ENCODE measurements at places on chromosomes 6 and 20.

DNA sequence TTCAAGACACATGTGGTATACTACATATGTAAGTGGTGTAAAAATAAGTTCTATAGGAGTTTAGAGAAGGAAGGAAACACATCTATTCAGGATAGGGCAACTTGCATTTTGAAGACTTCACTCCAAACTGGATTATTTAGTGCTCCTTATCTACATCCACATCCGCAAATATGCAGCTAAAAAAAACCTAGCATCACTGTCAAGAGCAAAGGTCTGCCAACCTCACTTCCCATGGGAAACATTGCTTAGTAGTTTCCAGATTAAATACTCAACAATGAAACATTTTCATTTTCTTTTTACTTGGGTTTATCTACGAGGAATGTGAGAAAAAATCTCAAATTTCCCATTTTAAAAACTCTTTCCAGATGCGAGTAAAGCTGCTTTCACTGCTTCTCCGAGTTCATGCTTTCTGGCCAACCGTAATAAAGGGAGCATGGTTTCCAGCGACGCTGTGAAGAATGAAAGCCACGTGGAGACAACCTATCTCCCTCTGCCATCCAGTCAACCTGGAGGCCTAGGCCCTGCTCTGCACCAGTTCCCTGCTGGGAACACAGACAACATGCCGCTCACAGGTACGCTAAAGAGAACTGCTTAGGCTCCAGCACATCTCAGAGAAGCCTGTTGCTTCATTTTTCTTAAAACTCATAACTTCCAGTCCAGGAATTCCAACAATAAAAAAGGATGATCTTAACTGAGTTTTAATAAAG, 48.2 kb downstream of the RFX6 start:
- no peak for DNase-seq

DNA sequence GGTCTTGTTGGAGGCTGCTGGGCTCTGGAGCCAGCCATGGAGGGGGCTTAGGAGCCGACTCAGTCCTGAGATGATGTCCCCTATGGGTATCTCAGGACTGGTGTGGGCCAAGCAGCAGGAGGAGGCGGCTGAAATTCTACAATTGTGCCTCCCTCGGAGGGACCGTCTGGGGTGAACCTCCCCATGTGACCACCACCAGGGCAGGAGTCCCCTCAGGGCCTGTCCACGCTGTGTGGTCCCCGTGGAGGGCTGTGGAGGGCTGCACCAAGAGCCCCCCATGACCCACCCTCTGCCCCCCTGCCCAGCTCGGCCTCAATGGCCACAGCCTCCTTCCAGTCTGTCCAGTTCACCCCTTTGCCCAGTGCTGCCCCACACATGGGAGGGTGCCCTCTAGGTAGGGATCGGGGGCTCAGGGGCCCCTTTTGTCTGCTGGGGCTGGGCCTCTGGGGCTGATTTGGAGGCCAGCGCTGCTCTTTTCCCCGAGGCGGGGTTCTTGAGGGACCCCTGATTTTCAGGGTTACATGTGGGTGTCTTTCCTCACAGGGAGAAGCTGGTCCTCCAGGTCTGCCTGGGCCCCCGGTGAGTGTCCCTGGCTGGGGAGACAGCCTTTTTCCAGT, 1.2 kb downstream of the COL9A3 start:
- no peak for DNase-seq

DNA sequence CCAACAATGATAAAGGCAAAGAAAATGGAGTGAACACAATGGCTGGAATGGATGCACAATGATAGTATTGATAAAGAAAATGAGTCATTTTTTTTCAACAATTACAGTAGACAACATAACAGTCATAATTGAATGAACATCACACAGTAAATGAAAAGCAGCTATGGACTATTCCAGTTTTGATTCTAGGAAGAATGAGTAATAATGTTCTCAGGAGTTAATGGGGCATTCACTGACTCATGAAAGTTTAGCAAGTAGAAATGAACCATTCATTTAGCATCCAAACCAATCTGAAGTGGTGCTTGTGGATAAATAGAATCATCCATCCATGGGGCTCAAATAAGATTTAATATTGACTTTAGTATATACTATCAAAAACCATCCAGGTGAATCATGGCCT, 1029.5 kb upstream of the GJE1 start:
- DNase-seq: peak; percentile 5

- no peak for DNase-seq
Measured at GRCh38 chr20:5160882-5161281, 34.1 kb downstream of the CDS2 start.

- DNase-seq: no peak
Measured at GRCh38 chr6:166202321-166202733, 34.7 kb upstream of the TBXT start.

- peak; percentile 52 for DNase-seq
Measured at GRCh38 chr20:33753763-33754162, 22.0 kb downstream of the ZNF341 start.

DNA sequence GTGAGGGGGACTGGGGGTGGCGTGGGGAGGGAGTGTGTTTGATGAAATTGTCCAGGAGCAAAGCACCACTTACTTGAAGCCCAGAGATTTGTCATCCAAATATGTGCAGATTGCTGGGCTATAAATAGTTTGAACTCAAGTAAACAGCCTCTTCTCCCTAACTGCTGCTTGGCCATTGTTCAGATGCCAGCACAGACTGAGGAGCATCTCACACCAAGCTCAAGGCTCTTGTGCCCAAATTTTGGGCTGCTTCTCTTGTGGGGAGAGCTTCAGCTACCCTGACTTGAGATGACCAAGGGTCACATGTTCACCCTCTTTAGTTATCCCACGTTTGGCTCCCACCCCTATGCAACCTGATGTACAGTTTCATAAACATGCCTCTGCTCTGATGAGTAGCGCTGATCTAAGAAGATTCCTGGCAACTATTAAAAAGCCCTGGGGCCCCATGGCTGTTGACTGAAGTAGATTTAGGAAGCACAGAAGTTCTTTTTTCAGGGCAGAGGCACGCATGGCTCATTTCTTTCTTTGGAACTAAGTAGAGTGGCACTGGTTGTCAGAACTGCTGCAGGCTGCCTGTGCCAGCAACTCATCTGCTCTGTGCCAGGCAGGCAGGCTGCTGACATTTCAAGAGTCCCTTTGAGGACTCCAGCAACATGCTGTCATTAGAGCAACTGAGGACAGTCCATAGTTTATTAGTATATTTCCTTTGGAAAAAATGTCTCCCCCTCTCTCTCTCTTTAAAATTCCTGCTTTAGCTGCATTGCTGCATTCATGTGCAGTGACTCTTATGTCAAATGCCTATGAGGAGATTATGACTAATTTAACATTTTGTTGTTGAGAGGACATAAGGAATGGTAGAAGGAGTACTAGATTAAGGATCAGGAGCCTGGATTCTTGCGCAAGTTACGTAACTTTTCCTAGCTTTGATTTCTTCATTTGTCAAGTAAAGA, 9.6 kb upstream of the PKIG start:
- peak; percentile 58 for DNase-seq

- no peak for DNase-seq
Measured at GRCh38 chr20:50216543-50217206, 26.0 kb downstream of the CEBPB start.

DNA sequence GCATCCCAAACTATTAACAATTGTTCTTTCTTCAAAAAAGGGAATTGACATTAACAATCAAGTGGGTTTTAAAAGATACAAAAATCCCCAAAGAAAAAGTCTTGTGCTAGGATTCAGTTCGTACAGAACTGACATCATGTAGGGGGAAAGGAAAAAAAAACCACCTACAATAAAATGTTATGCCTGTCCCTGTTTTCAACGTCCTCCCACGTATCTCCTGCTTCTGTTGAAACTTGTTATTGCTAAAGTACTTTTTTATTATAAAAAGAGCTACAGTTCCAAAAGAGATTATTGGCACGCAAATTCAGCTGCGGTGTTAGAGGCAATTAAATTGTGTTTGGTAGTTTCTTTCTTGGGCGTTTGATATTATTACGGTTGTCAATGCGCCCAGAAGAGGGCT, 102.8 kb upstream of the PHACTR1 start:
- no peak for DNase-seq

- DNase-seq: no peak
Measured at GRCh38 chr20:3459881-3460307, 10.9 kb upstream of the ATRN start.

DNA sequence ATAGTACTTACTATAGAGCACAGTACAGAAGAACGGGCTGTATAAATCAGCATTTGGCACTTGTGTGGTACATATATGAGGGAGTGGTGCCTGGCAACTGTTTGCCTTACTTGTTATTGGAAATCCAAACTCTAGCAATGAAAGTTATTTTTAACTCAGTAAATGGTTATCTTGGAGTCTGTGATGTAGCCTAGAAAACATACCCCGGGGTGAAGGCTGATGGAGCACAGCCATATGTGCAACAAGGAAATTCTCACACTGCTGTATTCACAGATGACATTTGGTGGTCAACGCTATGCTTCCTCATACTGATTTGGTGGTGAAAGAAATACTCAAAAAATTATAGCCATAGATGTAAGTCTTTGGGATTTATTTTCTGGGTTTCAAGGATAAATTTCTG, 807.5 kb upstream of the FLRT3 start:
- no peak for DNase-seq

DNA sequence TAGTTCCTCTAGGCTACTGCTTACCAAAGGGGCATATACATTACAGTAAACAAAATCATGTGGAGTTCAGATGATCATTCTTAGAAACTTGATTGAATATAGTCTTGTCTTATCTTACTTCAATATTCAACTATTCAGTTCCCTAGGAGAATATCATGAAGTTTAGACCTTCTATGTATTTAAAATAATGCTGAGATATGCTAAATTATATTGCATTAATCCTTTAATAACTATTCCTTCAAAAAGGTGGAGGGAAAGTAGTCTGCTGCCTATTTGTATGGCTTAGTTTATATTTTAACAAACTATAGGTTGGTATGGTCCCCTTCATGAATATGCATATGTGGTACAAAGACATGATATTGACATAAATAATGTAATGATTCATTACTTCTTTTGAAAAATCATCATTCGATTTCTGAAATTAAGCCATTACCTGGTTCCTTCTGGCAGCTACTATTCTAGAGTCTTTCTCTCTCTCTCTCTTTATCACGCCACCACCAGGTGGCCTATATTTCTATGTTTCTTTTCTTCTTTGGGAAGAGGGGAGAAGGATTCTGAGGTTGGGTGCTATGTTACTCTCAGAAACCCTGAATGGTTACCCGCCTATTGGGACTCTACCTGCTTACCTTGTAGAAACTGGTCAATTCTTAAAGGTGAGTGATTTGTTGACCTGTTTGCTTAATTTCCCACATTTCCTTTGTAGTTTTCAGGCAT, 855.8 kb downstream of the HACE1 start:
- no peak for DNase-seq

- peak; percentile 10 for DNase-seq
Measured at GRCh38 chr20:52529826-52530225, 338.2 kb upstream of the ZFP64 start.

DNA sequence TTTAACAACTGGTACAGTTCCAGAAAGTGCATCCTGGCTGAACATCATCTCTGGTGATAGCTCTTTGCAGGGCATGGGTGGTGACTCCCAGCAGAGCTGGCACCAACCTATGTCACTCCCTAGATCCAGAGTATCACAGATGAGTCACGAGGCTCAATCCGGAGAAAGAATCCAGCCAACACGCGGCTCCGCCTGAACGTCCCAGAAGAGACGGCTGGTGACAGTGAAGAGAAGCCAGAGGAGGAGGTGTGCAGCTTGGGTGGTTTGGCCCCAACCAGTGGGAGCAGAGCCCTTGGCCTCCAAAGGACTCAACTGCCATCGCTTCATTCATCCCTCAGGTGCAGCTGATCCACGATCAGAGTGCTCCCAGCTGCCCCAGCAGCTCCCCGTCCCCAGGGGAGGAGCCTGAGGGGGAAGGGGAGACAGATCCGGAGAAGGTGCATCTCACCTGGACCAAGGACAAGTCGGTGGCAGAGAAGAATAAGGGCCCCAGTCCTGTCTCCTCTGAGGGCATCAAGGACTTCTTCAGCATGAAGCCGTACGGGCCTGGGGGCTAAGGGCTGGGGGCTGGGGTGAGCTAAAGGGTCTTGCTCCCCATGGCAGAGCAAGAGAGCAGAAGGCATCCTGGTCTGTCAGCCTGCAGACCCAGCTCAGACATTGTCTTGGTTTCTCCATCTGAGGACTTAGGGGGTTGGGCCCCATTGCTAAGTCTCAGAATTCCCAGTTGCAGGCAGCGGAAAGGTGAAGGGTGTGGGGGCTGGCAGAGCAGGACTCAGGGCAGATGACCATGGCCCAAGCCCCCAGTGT, 27.2 kb downstream of the SLC12A5 start:
- DNase-seq: no peak

GRCh38 chr6:116512111-116512559, 696 bp downstream of the CALHM5 start:
- no peak for DNase-seq

- no peak for DNase-seq
Measured at GRCh38 chr6:44084231-44085014, 42.8 kb downstream of the MRPL14 start.

DNA sequence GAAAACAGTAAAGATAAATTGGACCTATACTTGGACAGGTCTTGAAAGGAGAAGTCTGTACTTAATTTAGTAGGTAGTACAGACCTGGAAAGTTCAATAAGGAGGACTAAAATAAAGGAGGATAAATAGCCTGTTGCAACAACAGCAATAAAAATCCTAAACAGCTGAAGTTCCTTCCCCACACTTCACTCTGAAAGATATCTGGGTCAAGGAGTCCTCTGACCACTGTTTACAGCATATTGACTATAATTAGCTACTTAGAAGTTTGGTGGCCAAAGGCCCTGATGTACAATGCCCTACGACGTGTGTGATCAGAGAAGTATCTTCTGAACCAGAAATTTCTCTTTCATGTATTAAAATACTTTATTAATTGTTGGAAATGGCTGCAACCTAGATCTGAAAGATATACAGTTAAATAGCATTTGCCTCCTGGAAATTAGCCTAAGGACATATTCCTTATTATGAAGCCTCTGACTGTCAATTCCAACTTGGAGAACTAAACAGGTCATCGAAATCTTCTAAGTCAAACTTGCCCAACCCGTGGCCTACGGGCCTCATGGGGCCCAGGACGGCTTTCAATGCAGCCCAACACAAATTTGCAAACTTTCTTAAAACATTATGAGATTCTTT, 82.8 kb downstream of the KIF13A start:
- no peak for DNase-seq

- no peak for DNase-seq
Measured at GRCh38 chr6:79498842-79499241, 38.4 kb downstream of the LCA5 start.

GRCh38 chr6:105810105-105810921, 275.8 kb upstream of the PRDM1 start:
- peak; percentile 68 for DNase-seq

All from AG08396 (cell line).